ENCODE measurements at places on chromosomes 6 and 20. TPM values are rescaled to one million over a fixed set of nuclear protein-coding genes. Genes with fewer than 3 reads are reported as not detected.

- DNase-seq: no peak
These were observed 8.9 kb upstream of the KATNA1 start for GRCh38 chr6:149657441-149657840.

GRCh38 chr6:132236281-132236680 is 165.0 kb downstream of the MOXD1 start:
- no peak for DNase-seq

DNA sequence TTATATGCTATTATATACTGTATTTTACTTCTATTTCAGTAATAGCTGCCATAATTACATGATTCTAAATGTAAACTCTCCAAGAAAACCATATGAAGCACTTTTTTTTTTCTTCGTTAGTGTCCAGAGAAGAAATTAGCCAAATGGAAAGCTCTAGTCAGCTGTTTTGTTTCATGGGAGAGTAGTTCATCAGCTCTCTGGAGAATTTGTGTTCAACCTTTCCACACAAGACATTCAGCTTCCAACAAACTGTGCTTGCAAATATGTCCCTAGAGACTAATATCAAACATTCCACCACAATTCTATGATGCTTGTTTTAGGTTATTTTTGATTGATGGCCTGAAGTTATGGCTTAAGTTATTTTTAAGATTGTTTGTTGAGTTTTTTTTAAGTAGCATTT is 19.5 kb downstream of the FHL5 start:
- DNase-seq: no peak

Gene TRIM40
- not detected for total RNA-seq

Gene C6orf163
- 2.7 TPM for total RNA-seq

DNA sequence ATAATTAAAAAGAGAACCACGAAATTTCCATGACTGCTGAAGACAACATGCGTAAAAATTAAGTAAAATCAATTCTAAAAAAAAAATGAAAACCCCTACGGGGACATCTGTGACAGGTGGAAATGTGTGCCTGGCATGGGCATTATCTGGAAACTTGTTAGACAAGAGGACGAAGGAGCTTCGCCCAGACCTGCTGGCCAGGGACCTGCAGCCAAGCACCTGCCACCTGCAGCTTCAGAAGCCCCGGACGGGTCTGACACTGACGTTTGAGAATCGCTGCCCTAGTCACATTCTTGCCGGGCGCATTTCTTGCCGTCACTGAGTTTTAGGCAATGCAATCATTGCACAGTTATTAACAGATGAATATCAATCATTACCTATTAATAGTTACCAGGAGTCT is 140.3 kb downstream of the SMOC2 start:
- DNase-seq: no peak

Gene ADGB
- 0.10 TPM for total RNA-seq

Data from tongue (tissue), 3 donors.